GM18507 (cell line): ENCODE measurements at places on chromosomes 1 and 21.
A peak's percentile ranks its signal among the peaks of the same experiment; 100 is the strongest.

DNA sequence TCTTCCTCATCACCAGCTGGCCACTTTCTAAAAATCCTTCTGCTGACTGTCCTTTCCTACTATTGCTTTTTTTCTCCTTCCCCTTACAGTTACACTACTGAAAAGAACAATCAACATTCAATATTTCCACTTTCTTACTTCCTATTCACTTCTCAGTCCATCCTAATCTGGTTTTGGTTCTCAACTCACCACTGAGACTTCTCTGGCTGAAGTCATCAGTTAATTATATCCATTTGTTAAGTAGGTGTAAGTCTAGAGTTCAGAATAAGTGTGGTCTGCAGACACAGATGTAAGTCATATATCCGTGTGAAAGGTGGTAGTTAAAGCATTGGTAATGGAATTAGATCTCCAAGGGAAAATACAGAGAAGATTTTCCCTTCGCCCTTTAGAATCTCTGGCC is 21.4 kb downstream of the PEA15 start:
- DNase-seq, result no peak

GRCh38 chr1:152160576-152160975 is 1.5 kb upstream of the RPTN start:
- DNase-seq, result no peak

DNA sequence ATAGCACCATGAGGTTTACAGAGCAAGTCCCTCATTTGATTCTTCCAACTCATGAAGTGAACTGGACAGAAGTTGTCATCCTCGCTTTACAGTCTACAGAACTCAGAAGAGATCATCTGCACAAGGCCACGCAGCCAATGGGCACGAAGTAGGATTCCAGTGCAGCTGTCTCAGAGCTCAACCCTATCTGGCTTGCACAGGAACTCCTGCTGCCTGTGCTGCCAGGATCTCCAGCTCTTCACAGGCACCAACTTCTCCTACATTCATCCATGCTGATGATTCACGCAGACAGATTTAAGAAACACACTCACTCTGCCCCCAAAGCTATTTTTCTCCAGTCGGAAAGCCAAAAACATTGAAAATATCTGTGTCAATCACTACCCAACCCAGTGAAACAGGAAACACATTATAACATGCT is 157.0 kb downstream of the RERE start:
- DNase-seq, result no peak

- no peak for DNase-seq
These were observed 59.0 kb upstream of the ATF3 start for GRCh38 chr1:212549503-212550017.

DNA sequence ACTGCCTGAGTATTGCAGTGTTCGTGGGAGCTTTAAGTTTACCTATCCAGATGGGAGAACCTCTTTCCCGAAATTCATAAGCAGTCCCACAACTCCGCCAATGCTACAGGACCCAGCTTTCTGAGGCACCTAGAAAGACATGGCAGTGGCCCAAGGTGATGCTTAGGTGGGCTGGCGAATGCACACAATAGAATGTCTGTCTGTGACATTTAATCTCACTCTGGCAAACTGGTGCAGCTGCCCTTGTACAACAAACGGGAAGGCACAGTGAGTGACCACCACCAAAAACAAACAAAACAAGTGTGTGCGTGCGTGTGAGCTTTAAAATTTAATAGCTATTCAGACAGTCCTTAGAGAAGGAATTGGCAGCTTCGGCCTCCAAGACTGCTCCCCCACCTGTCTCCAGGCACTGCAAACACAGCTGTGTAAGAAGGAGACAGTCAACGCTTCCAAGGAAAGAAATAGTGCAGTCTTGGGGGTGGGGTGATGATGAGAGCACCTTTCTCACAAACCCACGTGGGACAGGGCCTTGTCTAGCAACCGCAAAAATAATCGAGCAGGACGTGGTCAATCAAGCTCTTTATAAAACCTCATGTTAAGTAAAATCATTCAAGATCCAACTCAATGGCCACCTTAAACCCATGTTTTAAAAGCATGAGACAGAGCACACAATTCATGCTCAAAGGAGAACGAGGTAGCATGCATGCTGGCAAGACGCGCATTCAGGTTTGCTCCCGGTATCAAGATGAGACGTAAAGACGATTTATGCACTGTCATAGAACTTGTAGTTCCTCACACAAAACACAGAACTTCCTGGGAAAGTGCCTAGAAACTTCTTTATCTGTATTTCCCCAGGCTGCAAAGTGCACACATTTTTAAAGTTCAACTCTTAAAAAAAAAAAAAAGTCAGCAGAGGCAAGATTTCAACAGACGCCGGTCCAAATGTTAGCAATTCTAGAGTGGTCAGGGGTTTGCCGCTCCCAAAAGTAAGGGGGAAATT is 84.1 kb downstream of the TM2D1 start:
- DNase-seq, result no peak

- no peak for DNase-seq
These were observed 31.3 kb downstream of the ACOT11 start for GRCh38 chr1:54579337-54579781.

- DNase-seq, result no peak
These were observed 13.5 kb downstream of the CRABP2 start for GRCh38 chr1:156691665-156692440.

DNA sequence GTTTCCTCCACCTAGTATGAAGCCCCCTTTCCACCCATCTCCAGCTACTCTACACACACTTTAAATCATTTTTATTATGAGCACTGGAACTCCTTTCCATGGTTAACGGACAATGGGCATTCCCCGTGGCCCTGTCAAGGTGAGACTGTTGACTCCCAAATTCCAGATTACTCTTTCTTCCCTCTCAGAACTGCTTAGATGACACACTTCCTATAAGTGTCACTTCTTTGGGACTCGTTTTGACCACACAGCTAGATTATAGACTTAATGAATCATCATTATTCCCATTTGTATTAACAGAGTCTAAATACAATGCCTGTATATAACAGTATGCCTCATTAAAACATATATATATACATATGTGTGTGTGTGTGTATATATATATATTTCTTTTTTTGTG is 215.1 kb downstream of the BRINP3 start:
- no peak for DNase-seq

GRCh38 chr1:48493970-48494769 is 22.2 kb upstream of the SPATA6 start:
- no peak for DNase-seq

DNA sequence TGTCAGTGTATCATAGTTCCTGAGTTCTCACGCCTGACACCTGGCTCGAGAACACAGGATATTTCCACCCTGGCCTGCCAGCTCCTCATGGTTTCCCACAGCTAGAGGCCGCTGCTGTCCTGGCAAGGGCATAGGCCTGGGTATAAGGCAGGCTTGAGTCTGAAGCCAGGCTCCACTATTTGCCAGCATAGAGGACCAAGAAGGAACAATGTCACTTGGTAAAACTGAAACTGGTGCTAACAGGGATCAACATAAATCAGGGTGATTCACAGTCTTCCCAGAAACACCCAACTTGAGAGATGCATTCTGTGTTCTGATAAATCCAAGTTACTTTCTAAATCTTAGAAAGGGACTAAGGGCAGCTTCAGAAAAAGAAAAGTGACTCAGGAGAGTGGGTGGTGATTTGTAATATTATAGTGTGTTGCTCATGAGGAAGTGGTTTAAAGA is 6.9 kb upstream of the S100A2 start:
- DNase-seq, result no peak

DNA sequence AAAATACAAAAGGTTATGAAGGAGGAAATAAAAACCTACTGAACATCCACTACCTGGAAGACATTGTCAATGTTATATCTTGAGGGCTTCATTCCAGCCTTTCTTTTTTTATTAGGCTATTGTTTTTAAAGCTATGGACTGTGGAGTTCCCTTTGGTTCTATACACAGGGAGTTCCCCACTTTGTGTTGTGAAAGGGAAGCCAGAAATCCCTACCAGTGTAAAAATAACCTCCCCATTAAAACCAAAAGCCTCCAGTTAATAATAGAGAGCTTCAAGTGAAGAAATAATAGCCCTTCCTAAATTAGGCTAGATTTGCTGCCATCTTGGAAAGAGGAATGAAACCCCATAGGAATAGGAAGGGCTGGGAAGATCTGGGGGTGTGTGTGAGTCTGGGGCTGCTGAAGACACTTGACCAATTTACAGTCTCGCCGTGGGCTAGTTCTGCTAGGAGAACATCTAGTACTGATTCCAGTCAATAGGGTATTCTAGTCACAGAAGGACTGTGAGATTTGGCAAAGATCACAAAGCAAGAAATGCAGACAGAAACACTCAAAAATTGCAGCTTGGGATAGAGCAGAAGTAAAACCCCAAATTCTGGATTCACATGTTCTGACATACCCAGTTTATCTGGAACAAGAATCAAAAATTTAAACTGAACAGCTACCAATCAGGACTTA is 32.4 kb upstream of the PTGFRN start:
- no peak for DNase-seq

DNA sequence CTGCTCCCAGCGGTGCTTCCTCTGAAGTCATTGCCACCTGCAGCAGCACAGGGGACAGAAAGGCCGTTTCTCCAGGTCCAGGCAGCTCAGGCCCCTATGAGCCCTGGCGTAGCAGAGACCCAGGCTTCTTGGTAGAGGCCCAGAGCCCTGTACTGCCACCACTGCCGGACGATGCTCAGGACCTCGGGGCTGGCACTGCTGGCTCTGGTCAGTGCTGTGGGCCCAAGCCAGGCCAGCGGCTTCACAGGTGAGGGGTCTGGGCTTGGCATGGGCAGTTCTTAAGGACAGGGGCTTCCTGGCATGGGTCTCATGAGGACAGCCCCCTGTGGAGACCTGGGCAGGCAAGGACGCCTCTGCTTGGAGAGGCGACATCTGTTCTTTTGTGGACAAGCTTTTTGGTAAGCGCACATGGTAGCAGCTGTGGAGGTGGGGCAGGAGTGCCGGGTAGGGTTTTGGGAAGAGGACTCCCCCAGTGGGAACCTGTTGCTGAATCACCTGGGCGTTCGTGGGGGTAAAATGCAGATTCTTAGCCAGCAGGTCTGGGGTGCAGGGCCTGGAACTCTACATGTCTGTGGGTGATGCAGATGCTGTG is at the start of gene UMODL1:
Gene UMODL1 (plus strand): TSS at position 172 of the 592 bp plus-strand sequence. CDS start 0 bp downstream, at position 172.
- DNase-seq, result no peak

GRCh38 chr1:57319165-57319564 is 104.7 kb downstream of the DAB1 start:
- DNase-seq, result no peak

- peak; percentile 14 for DNase-seq
These were observed 43.5 kb downstream of the TRIM33 start for GRCh38 chr1:114467491-114467890.

DNA sequence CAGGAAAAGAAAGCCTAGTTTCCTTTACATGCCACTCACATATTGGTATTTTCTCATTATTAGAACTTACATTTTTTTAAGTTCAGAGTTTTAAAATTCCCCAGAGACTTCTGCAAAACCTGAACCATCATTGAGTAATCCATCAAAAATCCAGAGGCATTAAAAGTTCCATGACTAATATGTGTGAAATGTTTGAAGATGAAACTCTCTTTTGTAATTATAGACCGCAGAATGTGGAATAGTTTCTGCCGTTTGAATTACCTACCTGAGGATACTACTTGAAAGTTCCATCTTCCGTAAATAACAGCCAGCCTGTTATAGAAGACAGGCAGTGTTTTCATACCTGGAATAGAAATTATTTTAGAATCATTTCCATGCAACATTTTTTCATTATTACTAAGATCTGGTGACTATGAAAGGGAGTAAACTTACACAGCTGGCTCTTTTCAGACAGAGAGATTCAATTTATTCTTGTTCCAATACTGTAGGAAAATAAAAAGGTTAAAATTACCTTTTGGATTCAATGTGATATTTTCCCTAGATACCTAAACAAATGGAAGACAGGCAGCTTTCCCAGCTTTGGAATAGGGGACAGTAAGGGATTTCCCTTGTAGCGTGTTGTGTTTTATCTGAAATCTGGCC is 131.4 kb downstream of the ST6GALNAC5 start:
- no peak for DNase-seq
